ENCODE measurements at places on chromosomes 3 and 15. TPM values are rescaled to one million over a fixed set of nuclear protein-coding genes. Genes with fewer than 3 reads are reported as not detected.

DNA sequence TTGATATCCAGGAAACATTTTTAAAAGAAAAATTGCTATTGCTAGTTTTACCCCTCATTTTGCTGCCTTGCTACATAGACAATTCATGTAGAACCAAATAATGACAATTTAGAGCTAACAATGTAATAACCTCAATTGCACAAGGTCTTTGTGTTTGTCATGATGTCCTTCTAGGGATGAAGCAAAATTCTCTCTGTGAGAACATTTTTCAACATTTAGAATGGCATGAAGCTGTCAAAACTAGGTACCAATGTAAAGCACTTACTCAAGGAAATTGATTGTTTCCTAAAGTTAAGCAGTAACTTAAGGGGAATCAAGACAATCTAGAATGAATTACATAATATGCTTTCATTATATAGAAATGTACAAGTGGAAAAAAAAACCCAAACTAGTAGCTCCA is 7.9 kb upstream of the FGF7 start:
- no peak for DNase-seq

The CYP1A1 gene
- not detected for total RNA-seq

GRCh38 chr15:23497710-23498111 is 50.7 kb upstream of the GOLGA6L2 start:
- DNase-seq = no peak

The CEP19 gene
- total RNA-seq = 11.5 TPM

- DNase-seq = no peak
Measured at GRCh38 chr3:112818289-112818688, 28.4 kb downstream of the CD200R1L start.

DNA sequence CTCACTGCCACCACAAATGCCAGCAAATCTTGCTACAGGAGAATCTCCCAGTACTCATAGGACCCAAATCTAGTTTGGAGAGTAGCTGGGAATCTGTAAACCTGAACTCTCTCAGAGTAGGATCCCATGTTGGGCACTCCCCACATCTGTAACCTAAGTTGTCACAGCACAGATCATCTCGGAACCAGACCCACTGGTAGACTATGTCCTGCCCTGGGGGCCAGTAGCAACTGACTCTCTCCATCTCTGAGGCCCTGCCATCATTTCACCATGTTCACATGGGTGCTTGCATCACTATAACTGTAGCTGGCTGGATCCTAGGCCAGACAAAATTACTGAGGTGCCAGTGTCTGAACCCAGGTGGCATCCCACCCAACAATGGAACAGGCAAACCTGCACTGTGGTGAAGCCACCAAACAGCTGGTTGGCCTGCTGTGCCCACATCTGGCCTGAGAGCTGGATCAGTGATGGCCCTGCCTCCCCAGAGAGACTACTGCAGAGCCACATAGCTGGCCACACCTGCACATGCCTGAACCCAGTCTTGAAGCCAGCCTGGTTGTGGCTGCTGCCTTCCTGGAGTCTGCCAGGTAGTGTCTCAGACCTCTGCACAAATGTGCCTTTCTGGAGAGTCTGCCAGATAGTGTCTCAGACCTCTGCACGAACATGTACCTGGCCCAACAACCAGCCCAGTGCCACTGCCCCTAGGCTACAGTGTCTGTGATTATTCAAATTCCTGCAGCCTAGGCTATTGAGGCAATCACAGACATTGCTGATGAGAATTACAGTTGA is 82.0 kb downstream of the ISL2 start:
- no peak for DNase-seq

- DNase-seq = no peak
Measured at GRCh38 chr3:28191363-28191762, 50.1 kb upstream of the CMC1 start.

DNA sequence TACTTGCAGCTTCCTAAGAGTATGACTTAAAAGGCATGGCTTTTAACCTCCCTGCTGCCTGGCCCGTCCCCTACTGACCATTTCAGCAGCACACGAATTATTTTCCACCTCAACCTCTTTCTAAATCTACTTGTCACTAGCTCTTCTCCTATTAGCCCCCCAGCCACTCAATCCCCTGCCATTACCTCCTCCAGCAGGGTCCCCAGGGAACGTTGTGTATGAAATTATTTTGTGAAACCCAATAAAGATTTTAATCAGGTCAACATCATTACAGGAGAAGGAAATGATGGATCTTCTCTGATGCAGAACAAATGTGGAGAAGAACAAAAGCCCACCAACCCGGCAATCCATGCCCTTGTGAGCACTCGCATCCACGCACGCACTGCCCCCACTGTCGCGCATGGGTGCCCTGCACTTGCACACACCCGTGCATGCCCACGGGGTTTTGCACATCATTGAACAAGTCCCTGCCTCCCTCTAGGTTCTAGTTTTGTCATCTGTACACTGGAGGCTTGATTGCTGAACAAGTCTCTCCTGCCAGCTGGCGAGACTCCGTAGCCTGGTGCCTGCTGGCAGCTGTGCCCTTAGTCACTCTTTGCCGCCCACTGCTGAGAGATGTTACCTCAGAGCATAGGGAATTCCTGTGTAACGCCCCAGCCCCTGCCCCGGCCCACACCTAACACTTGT is 51.6 kb downstream of the LINGO1 start:
- peak; percentile 56 for DNase-seq

- DNase-seq = no peak
Measured at GRCh38 chr15:91099995-91100813, at the start of gene SV2B. Gene SV2B, plus strand, starts transcription at chr15:91100257. Its CDS starts 126,007 bp downstream, at chr15:91226264.

DNA sequence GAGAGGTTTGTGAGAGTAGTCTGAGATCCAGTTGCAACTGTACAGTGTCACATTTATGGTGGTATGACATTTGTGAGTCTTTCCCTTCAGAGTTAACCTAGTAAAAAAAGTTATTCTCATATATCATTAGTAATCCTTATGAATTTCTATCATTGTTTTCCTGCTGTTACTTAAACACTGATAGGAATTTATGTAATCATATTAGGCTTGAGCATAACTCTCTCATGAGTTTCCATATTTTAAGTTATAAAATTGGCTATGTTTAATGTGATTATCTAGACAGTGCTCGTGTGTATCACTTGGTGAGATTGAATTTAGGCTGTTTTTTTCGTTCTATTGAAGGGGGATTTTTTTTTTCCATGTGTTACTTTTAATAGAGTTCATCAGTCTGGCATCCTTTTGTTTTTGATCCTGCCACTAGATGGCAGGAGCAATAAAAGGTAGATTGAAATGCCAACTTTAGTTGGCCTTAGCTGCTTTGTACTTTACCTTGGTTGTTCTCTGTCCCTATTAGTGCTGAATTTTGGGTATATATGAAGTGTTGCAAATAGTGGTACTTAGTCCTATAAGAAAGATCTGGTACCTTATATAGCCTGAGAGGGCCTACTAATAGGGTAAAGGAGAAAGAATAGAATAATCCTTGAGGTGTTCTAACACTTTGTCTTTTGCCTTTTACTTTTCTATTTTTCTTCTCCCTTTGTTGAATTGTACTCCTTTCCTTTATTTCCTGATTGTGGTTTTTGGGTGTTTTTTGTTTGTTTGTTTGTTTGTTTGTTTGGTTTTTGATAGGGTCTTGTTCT is 17.9 kb downstream of the STT3B start:
- DNase-seq = no peak

The DOCK3 gene
- 0.72 TPM for total RNA-seq

- no peak for DNase-seq
Measured at GRCh38 chr3:27827041-27827440, 104.9 kb upstream of the EOMES start.

The PLD1 gene
- 178 TPM for total RNA-seq

- DNase-seq = no peak
Measured at GRCh38 chr3:114718071-114718897, 424.5 kb downstream of the TIGIT start.

DNA sequence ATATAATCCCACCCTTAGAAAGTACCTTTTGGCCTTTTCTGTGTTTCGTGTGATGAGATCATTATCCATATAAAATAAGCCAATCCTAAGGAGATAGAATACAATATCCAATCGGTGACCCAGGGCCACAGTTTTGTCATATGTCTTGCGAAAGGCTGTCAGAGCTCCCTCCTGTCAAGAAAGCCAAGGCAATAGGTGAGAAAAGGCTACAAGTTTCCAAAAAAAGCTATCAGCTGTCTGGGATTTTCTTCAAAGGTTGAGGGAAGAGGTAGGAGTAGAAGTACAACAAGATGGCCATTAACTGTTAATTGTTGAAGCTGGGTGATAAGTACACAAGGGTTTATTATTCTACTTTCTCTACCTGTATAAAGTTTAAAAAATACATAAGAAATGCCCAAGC is 4.0 kb downstream of the PSMD6 start:
- DNase-seq = no peak

DNA sequence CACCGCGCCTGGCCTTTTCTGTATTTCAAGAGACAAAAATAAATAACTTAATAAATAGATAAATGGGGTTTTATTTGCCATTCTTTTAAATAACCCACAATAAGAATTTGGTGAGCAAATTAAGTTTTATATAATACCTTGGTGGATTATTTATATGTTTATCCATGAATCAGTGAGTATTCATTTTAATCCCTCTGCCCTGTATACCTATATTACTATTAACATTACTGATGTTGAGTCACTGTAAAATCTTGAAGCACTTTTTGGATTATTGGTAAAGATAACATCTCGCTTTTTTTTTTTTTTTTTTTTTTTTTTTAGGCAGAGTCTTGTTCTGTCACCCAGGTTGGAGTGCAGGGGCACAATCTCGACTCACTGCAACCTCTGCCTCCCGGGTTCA is 154.1 kb downstream of the ZNF609 start:
- no peak for DNase-seq

All from adrenal gland (tissue), 19 donors.